H1 (cell line): ENCODE measurements at places on chromosomes 7 and 10. TPM values are rescaled to one million over a fixed set of nuclear protein-coding genes. Genes with fewer than 3 reads are reported as not detected.

Gene PIP4K2A
- 57.1 and 60.9 TPM in 2 replicates for total RNA-seq

Gene OGDH
- 89.1 and 91.6 TPM in 2 replicates for total RNA-seq

Gene NRAP
- not detected in 2 replicates for total RNA-seq

Gene LFNG
- total RNA-seq = 28.9 and 31.6 TPM in 2 replicates

Gene BICC1
- total RNA-seq = 0.73 and 1.0 TPM in 2 replicates

Gene MMD2
- total RNA-seq = not detected in 2 replicates

Gene LAMB4
- not detected in 2 replicates for total RNA-seq

DNA sequence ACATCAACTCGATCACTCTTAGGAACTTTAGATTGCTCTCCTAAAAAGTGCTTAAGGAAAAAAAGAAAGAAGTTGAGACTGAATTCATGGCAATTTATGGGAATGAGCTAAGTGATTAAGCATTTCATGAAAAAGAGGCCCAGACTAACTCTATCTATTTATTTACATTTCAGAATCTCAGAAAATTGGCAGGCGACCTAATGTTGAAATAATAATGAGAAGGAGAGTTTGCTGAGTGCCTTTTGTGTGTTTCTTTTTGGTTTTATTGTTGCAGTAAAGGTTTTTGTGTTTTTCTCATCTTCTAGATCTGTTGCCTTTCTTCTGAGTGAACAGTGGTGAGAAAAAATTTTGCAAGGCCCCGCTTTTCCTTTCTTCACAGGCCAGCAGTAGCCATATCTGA lies 3.8 kb downstream of the GRK5 start:
- no peak overlapping the region for H3K4me3 ChIP-seq
- no peak overlapping the region for H3K27ac ChIP-seq
- peaks cover 3% of the 10 kb centered on the region for H3K4me1 ChIP-seq
- H3K27me3 ChIP-seq = peaks cover 12% of the 10 kb centered on the region
- H3K36me3 ChIP-seq = no peaks in the 10 kb centered on the region
- no peak for DNase-seq

- DNase-seq = no peak
- no peak overlapping the region for H3K27ac ChIP-seq
- H3K27me3 ChIP-seq = no peaks in the 10 kb centered on the region
- no peak overlapping the region for H3K4me3 ChIP-seq
- H3K4me1 ChIP-seq = no peaks in the 10 kb centered on the region
These were observed 1136.1 kb upstream of the POT1 start for GRCh38 chr7:126065766-126066165.

GRCh38 chr7:139124084-139124914 lies 14.8 kb upstream of the ZC3HAV1 start:
- no peaks in the 10 kb centered on the region for H3K36me3 ChIP-seq
- H3K4me1 ChIP-seq = no peaks in the 10 kb centered on the region
- H3K27ac ChIP-seq = no peak overlapping the region
- H3K4me3 ChIP-seq = no peak overlapping the region
- no peaks in the 10 kb centered on the region for H3K27me3 ChIP-seq

DNA sequence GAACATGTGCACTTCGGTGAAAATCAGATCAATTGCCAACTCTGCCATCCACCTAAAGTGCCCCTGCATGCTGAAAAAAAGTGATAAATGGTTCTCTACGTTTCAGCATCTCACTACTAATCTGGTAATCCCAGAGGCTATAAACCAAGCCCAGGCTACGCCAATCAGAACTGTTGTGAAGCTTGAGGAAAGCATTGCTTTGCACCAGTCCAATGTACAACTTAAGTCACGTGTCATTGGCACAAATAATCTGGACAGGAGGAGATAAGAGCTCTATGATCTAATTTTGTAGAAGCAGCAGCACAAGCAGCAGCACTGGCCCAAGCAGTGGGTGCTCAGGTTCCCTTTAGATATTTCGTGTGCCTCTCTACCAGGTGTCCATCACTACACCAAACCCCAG lies 4.4 kb upstream of the EGR2 start:
- no peak overlapping the region for H3K27ac ChIP-seq
- peaks cover 8% of the 10 kb centered on the region for H3K27me3 ChIP-seq
- DNase-seq = no peak
- no peaks in the 10 kb centered on the region for H3K36me3 ChIP-seq

DNA sequence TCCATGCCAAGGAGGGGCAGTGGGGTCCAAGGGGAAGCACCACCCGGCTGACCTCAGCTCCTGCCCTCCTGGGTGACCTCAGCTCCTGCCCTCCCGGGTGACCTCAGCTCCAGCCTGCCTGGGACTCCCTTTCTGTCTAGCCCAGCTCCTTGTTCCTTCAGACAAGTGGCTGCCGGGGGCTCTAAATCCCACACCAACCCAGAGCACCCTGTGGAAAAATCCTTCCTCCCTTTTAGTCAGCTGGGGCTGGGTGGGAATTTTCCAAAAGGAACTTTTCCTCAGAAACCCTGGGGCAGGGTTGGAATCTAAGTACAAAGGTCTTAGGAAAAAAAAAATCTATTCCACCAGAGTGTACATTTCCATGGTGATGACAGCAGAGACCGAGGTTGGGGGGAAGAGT lies 36.3 kb downstream of the AKR1B1 start:
- H3K4me3 ChIP-seq = no peak overlapping the region
- H3K4me1 ChIP-seq = no peaks in the 10 kb centered on the region
- H3K36me3 ChIP-seq = no peaks in the 10 kb centered on the region
- DNase-seq = no peak
- H3K27me3 ChIP-seq = no peaks in the 10 kb centered on the region

GRCh38 chr7:142790056-142790455 lies 19.3 kb downstream of the PRSS2 start:
- H3K4me1 ChIP-seq = peaks cover 4% of the 10 kb centered on the region; the same call in 1 of the 2 replicates
- no peaks in the 10 kb centered on the region for H3K27me3 ChIP-seq
- no peak overlapping the region for H3K27ac ChIP-seq

- H3K27ac ChIP-seq = no peak overlapping the region
- H3K4me3 ChIP-seq = no peak overlapping the region
- H3K27me3 ChIP-seq = no peaks in the 10 kb centered on the region
- no peak for DNase-seq
- H3K4me1 ChIP-seq = 0 out of 2 replicates have a peak, but pooled peaks cover 2% of the 10 kb centered on the region
These were observed 37.4 kb downstream of the FOXL3 start for GRCh38 chr7:327233-327931.

DNA sequence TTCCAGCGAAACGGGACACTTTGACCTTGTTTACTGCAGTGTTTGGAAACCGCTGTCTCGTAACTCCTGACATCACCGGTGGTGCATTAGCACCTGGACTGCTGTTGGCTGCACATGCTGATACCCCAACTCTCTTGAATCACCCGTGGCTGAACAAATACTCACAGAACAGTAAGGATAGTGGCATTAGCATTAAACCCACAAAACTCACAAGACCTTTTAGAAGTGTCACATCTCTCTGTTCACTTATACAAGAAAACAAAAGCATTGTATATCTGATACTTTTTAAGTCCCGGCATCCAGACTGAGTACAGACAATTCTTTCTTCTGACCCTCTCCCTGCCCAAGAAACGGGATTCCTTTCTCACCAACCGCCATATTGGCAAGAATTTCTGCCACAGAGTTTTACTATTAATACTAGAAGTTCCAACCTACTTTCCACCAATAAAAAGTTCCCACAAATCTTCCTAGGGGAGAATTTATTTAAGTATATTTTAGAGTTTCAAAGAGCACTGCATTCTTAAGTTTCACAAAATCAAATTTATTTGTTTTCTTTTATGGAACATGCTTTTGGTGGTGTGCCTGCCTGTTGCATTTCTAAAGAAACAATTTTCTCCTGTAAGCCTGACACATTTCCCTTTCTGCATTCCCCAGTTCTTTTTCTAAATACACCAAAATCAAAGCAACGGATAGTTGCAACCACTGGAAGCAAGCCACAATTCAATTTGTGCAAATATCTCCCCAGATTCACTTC lies 208.4 kb upstream of the KLF14 start:
- H3K27ac ChIP-seq = no peak overlapping the region
- no peak overlapping the region for H3K4me3 ChIP-seq
- peaks cover 10% of the 10 kb centered on the region for H3K4me1 ChIP-seq

GRCh38 chr10:1291178-1292090 lies 235.2 kb downstream of the WDR37 start:
- H3K36me3 ChIP-seq = no peaks in the 10 kb centered on the region
- H3K4me1 ChIP-seq = peaks cover 11% of the 10 kb centered on the region
- H3K27me3 ChIP-seq = no peaks in the 10 kb centered on the region

GRCh38 chr10:33193701-33194521 lies 140.6 kb downstream of the NRP1 start:
- no peak overlapping the region for H3K4me3 ChIP-seq
- no peak for DNase-seq
- no peaks in the 10 kb centered on the region for H3K36me3 ChIP-seq
- H3K27me3 ChIP-seq = no peaks in the 10 kb centered on the region
- H3K27ac ChIP-seq = no peak overlapping the region

- no peaks in the 10 kb centered on the region for H3K4me1 ChIP-seq
- H3K27me3 ChIP-seq = no peaks in the 10 kb centered on the region
- no peak overlapping the region for H3K4me3 ChIP-seq
- no peak overlapping the region for H3K27ac ChIP-seq
These were observed 47.3 kb upstream of the OIT3 start for GRCh38 chr10:72846238-72846637.

GRCh38 chr7:14821757-14822480 lies 80.6 kb downstream of the DGKB start:
- H3K27ac ChIP-seq = no peak overlapping the region
- H3K36me3 ChIP-seq = no peaks in the 10 kb centered on the region
- no peak for DNase-seq
- H3K27me3 ChIP-seq = no peaks in the 10 kb centered on the region
- no peak overlapping the region for H3K4me3 ChIP-seq

GRCh38 chr7:72025381-72025960 lies 386.7 kb downstream of the CALN1 start:
- no peaks in the 10 kb centered on the region for H3K36me3 ChIP-seq
- H3K27ac ChIP-seq = no peak overlapping the region
- no peaks in the 10 kb centered on the region for H3K27me3 ChIP-seq

DNA sequence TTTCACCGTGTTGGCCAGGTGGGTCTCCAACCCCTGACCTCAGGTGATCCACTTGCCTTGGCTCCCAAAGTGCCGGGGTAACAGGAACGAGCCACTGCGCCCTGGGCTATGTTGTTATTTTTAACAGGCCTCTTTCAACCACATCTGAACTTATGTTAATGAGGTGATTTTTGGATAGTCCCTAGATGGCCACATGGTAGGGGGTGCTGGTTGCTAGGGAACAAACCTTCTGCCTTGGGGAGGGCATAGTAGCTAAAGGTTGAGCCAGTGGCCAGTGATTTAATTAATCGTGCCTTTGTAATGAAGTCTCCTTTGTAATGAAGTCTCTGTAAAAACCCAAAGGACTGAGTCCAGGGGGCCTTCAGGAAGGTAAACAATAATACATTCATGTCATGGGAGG lies 9.1 kb downstream of the COMTD1 start:
- no peak overlapping the region for H3K27ac ChIP-seq
- H3K4me1 ChIP-seq = peaks cover 14% of the 10 kb centered on the region
- no peak for DNase-seq
- H3K4me3 ChIP-seq = peak overlapping the region; percentile 4; the same call in 1 of the 2 replicates
- H3K27me3 ChIP-seq = no peaks in the 10 kb centered on the region
- H3K36me3 ChIP-seq = peaks cover 42% of the 10 kb centered on the region

DNA sequence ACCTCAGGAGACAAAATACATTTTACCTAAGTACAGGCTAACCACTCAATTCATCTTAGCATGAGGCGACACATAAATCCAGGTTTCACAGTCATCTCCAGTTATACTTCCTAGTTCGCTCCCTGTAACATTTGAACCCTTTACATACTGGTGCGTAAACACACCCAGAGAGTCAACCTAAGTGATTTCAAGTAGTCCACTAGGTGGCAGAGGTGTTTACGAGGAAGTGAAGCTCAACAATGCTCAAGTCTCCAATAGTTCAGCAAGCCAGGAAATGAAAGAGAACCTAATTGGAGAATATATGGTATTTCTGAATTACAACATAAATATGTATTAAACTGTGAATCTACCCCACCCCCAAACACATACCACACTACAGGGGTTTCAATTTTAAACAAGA lies 76.3 kb upstream of the ABCB5 start:
- no peak overlapping the region for H3K4me3 ChIP-seq
- DNase-seq = no peak
- H3K27me3 ChIP-seq = no peaks in the 10 kb centered on the region
- H3K27ac ChIP-seq = no peak overlapping the region

DNA sequence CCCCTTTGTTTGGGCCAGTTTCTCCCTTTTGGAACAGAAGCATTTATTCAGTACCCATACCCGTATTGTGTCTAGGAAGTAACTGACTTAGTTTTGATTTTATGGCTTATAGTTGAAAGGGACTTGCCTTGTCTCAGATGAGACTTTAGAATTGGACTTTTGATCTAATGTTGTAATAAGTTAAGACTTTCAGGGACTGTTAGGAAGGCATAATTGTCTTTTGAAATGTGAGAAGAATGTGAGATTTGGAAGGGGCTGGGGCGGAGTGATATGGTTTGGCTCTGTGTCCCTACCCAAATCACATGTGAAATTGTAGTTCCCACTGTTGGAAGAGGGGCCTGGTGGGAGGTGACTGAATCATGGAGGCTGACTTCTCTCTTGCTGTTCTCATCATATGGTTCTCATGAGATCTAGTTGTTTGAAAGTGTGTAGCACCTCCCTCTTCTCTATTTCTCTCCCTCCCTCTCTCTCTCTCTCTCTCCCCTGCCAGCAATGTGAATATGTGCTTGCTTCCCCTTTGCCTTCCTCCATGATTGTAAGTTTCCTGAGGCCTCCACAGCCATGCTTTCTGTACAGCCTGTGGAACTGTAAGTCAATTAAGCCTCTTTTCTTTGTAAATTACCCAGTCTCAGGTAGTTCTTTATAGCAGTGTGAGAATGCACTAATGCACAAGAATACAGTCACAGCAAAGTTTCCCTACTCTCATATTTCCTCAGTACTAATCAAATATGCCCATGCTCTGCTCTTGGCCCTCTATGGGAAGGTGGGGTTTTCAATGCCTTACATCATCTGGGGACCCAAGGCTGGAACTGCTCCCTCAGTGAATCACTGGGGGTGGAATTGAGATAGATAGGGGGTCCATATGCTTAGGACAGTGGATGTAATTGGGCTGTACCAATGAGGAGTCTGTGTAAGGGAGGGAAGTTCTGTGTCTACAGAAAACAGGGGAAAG lies 17.2 kb upstream of the AKR1C1 start:
- no peaks in the 10 kb centered on the region for H3K27me3 ChIP-seq
- H3K4me1 ChIP-seq = peaks cover 21% of the 10 kb centered on the region
- no peak for DNase-seq
- H3K4me3 ChIP-seq = no peak overlapping the region
- H3K36me3 ChIP-seq = no peaks in the 10 kb centered on the region
- no peak overlapping the region for H3K27ac ChIP-seq

- H3K4me1 ChIP-seq = no peaks in the 10 kb centered on the region
- DNase-seq = no peak
- H3K27me3 ChIP-seq = no peaks in the 10 kb centered on the region
- H3K27ac ChIP-seq = no peak within 1 kb of the TSS
- H3K4me3 ChIP-seq = no peak within 1 kb of the TSS
- H3K36me3 ChIP-seq = no peaks in the 10 kb centered on the region
These were observed at the start of gene ACSL5 for GRCh38 chr10:112373912-112374338. Gene ACSL5, plus strand, starts transcription at chr10:112374116. Its CDS starts 20,831 bp downstream, at chr10:112394947.

GRCh38 chr7:42161110-42161509 lies 75.9 kb downstream of the GLI3 start:
- no peak overlapping the region for H3K4me3 ChIP-seq
- no peaks in the 10 kb centered on the region for H3K27me3 ChIP-seq
- H3K4me1 ChIP-seq = no peaks in the 10 kb centered on the region
- no peak overlapping the region for H3K27ac ChIP-seq
- no peak for DNase-seq
- no peaks in the 10 kb centered on the region for H3K36me3 ChIP-seq

- H3K4me1 ChIP-seq = no peaks in the 10 kb centered on the region
- DNase-seq = no peak
- H3K36me3 ChIP-seq = no peaks in the 10 kb centered on the region
- H3K27ac ChIP-seq = no peak overlapping the region
- H3K27me3 ChIP-seq = no peaks in the 10 kb centered on the region
These were observed 154.9 kb upstream of the TMEM72 start for GRCh38 chr10:44756216-44756615.
